Activated CD8-positive, alpha-beta memory T cell treated with anti-CD3 and anti-CD28 coated beads for 4 hours (primary cell): ENCODE measurements at places on chromosomes 1 and 21.

DNA sequence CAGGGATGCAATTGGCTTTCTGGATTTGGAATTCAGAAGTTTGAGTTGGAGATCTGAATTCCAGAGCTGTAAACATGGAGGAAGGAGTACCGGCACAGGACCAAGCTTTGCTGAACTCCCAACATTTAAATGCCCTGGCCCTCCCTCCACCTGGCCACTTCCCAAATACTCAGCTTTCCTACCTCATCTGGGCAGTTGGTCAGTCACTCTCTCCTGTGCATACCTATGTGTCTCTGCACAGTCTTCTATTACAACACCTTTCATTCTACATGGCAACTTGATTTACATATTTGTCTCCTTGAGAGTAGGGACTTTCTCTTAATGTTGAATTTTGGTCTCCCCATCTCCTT lies 6.1 kb upstream of the KHDRBS1 start:
- DNase-seq = no peak

- no peak for DNase-seq
Observed at GRCh38 chr1:94698759-94699502, 121.2 kb upstream of the SLC44A3 start.

GRCh38 chr21:14991957-14992356 lies 72.8 kb downstream of the NRIP1 start:
- DNase-seq = no peak

- no peak for DNase-seq
Observed at GRCh38 chr1:166302989-166303758, 136.4 kb upstream of the FAM78B start.

DNA sequence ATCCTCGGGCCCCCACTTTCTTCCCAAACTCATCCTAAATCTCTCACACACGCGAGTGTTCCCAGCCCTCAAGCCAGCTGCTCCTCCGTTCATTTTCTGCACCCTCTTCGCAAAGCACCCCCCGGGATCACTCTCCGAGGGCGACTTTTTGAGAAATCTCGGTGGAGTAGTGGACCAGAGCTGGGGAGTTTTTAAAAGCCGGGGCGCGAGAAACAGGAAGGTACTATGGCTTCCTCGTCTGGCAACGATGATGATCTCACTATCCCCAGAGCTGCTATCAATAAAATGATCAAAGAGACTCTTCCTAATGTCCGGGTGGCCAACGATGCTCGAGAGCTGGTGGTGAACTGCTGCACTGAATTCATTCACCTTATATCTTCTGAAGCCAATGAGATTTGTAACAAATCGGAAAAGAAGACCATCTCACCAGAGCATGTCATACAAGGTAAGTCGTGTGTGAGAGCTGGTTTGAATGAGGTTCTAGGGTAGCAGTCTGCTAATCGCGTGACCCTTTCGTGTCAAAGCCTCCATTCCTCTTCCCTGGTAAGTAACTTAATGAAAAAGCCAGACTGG lies 800 bp downstream of the DR1 start:
- DNase-seq = peak; percentile 4

DNA sequence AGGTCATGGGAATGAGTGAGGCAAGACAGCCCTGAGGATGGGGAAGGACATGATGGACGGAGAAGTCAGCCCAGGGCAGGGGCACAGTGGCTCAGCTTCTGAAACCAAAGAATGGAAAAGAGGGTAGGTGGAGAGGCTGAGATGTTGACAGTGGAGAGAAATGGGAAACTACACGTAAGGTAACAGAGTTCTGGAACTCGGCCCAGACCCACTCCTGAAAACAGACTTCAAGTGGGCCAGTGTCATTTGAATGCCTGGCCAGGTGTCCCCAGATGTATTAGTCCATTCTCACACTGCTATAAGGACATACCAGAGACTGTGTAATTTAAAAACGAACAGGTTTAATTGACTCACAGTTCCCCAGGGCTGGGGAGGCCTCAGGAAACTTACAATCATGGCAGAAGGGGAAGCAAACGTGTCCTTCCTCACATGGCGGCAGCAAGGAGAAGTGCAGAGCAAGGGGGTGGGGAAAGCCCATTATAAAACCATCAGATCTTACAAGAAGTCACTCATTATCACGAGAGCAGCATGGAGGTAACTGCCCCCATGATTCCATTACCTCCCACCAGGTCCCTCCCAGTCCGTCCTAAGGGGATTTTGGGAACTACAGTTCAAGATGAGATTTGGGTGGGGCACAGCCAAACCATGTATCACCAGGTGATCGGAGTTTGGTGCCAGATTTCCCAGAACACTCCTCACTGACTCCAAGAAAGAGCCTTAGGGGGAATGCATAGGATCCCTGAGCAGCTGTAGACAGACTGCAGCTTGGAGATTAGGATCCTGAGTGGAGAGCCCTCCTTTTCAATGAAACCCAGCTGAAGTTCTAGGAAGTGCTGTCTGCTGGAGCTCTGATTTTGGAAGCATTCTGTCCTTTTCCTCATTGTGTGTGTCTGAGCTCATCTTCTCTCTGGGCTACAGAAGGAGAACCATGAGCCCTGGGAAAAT lies 40.3 kb downstream of the FHAD1 start:
- no peak for DNase-seq

DNA sequence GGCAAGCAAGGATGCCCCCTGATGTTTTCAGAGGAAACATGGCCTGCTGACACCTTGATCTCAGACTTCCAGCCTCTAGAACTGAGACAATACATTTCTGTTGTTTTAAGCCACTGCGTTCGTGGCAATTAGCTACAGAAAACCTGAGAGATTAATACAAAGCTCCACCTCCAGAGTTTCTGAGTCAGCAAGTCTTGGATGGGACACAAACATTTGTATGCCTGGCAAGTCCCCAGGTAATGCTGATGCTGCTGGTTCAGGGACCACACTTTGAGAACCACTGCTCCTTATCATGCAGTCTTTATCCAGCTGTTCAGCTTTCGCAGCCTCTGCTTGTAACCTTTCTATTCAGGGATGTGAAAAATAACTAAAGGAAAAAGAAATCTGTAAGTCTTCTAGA lies 565.7 kb upstream of the PLXNA2 start:
- DNase-seq = no peak

DNA sequence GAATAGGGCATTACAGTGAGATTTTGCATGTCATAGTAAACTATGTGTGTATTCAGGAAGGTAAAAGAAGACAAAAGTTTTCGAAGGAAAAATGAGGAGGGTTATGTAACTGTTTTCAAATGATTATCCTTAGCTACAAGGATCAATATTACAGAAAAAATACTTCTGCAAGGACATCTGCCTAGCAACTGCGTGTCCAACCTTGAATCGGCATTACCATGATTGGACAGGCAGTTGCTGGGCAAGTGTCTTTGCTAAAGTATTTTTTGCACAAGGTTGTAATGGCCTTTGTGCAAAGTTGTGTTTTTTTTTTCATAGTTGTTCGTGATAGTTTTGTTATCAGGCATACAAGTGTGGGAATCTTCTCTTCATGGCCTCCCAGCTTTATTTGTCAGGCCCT lies 136.8 kb downstream of the FASLG start:
- no peak for DNase-seq

GRCh38 chr1:232186931-232187330 lies 443.0 kb downstream of the SIPA1L2 start:
- no peak for DNase-seq

GRCh38 chr1:230047114-230047865 lies 19.7 kb upstream of the GALNT2 start:
- DNase-seq = no peak

DNA sequence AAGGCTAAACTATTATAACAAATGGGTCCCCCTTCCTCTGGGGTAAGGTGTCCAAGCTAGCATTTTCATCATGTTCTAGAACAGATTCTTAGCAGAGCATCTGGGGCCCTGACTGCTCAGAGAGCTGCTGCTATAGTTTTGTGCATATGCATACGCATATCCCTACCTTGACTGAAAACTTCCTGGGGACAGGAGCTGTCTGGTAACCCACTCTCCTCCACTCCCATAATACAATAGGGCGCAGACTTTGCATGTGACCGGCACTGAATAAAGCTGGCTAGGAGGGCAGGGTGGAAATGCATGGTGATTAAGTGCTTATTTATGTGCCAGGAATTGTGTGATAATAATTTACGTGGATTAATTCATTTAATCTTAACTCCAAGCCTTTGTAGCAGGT lies 11.6 kb downstream of the TRAF5 start:
- DNase-seq = no peak

DNA sequence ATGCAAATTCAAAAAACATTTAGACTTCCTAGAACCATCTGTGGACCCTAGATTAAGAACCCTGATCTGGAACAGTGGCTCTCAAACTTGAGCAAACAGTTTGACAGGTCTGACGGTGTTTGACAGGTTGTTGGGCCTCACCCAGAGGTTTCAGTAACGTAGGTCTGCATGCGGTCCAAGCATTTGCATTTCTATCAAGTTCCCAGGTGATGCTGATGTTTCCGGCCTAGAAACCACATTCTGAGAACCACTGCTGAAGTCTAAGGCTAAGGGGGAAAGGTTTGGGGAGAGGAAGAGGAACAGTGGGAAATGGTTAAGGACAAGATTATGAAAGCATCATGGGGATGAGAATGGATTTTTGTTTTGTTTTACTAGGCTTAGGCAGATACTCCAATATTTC lies 48.6 kb downstream of the MDM4 start:
- no peak for DNase-seq

GRCh38 chr21:46153247-46154154 lies 1.9 kb downstream of the FTCD start:
- no peak for DNase-seq

GRCh38 chr1:161013488-161014230 lies 7.3 kb downstream of the F11R start:
- peak; percentile 32 for DNase-seq

GRCh38 chr1:36092166-36092797 lies 3.6 kb downstream of the ADPRS start:
- no peak for DNase-seq

DNA sequence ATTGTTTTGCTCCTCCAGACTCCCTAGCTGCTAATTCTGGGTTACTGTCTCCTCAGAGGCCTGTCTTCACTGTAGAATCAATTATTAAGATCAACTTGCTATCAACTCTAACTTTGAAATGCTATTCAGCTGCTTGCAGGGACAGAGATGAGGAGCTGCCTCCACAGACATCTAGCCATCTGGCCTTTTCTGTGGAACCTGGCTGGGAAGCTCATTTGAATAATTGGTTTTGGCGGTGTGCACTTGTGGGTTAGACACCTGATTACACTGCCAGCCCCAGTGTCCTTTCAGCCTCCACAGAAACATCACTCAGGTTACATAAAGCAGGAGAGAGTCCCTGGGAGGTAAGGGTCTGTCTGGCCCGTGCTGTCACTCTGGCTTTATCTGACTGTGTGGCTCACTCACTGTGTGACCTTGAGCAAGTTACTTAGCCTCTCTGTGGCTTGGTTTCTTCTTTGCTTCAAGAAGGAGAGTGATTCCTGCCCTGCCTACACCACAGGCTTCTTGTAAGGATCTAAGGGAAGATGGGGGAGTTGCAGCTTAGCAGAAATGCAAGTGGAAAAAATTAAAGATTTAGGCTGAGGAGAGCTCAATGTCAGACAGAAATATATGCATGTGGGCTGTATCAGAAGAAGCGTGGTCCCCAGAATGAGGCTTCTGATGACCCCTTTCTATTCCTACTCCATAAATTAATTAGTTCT lies 131.6 kb downstream of the BEND5 start:
- no peak for DNase-seq

DNA sequence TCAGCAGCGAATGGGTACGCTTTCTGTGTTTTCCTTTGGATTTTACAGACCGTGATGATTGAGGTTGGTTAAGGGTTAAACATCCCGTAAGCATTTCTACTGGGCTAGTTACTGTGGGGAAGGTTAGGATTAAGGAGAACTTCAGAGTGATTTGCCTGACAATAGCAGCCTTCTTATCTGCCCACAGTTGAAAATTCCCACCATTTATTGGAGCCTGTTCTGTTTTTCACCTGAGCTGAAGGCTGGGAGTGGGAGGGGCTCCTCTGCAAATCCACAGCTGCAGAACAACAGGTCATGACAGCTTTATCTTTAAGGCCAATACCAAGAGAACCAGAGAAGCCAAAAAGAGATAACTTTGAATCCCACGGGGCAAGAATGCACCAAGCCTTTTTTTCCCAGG lies 168.6 kb downstream of the KAZN start:
- no peak for DNase-seq

DNA sequence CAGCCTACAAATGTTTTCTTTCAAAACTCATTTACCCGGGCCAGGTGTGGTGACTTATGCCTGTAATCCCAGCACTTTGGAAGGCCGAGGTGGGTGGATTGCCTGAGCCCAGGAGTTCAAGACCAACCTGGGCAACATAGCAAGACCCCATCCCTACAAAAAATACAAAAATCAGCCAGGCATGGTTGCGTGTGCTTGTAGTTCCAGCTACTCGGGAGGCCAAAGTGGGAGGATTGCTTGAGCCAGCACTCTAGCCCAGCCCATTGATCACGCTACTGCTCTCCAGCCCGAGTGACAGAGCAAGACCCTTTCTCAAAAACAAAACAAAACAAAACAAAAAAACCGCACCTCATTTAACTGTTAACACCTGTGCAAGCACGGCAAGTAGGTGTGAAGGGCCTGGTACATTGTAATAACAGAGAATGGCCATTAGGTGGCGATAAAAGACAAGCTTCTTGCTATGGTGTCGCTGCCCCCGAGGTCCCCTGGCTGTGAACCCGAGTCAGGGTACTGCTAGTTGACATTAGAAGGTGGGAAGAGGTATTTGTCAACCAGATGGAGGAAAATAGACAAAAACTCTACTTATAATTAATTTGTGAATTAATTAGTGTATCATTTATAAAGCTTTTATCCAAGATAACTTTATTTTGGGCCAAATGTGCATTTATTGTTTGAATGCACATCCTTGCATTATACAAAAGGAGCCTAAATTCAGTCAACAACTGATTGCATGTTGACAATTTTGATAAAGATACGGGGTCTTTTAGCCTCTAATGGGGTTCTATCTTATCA lies 66.5 kb downstream of the SH3BGR start:
- DNase-seq = no peak

DNA sequence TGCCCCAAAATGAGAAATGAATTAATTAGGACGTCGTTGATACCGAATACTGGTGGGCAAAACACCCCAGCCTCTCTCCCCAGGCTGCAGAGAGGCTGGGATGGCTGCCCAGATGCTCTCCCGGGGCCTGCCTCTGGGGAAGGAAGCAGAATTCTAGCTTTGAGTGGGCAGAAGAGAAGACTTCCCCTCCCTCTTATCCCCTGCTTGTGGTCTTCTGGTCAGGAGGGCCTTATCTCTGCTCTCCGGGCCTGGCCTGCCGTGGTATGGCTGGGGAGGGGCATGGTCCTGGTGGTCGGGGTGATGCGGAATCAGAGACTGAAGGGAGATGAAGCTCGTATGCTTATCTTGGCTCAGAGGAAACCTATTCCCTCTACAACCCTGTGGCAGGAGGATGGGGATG lies 9.8 kb upstream of the CSF3R start:
- no peak for DNase-seq
